ENCODE measurements at places on chromosomes 4 and X.

GRCh38 chrX:53479301-53479700 is 45.1 kb upstream of the HSD17B10 start:
- peak; percentile 16 for DNase-seq

- DNase-seq: no peak
Measured at GRCh38 chrX:37684426-37684825, 1.2 kb upstream of the XK start.

- DNase-seq: no peak
Measured at GRCh38 chr4:6324461-6324998, 54.9 kb downstream of the WFS1 start.

DNA sequence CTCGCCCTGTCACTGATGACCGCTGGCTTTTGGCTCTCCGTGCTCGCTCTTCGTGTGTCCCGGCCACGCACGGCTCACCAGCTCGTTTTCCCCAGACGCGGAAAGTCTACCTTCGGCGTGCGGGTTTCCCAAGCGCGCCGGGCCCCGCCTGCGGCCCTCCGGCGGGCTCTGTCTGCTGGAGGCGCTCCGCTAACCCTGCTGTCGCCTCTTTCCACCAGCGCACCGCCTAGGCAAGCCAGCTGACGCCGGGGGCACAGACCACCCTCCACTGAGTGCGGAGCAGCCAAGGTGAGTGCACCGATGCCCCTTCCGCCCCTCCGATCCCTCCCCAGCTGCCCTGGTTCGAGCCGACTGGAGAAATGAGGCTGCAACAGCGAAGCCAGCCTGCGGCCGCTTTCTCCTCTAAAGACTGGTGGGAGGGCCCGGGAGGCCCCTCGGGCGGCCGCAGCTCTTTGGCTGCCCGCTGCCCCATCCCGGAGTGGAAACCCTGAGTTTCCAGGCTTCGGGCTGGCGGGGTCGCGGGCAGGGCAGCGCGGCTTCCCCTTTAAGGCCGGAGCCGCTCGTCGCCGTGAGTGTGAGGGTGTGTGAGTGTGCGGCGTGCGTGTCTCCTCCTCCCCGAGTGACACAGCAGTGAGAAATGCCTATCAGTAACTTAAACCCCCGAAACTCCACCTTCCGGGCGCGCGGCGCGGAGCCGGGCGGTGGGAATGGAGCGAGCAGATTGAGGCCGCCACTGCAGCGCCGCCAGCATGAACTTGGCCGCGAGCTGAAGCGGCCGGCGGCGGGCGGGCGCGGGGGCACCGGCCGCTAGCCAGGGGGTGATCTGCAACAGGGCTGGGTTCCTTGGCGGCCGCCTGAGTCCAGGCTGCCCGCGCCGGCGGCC is at the start of gene MAMLD1:
Gene MAMLD1, plus strand, starts transcription at position 719 of the 883 bp plus-strand sequence. CDS start 82,200 bp downstream, outside the sequence.
- peak; percentile 70 for DNase-seq

DNA sequence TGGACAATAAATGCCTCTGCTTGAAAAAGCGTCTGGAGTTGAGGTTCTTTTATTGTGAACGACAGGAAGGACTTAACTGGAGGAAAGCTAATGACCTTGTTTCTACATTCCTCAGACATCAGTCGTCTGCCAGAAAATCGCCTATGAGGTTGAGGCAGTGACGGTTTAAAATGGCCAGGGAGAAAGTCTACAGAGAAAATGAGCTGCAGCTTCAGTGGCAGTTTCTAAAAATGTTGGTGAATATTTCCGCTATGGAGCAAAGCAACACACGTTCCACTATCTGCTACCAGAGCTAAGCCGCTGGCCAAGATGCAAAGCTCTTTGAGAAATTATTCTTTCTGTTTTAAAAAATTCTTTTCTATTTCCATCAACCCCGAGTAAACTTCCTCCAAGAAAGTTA is 116.9 kb upstream of the GALNT7 start:
- DNase-seq: no peak
